Activated gamma-delta T cell (primary cell): ENCODE measurements at places on chromosomes 2 and 18.
A peak's percentile ranks its signal among the peaks of the same experiment; 100 is the strongest.

- no peak for DNase-seq
These were observed 323.2 kb upstream of the SLC39A10 start for GRCh38 chr2:195333869-195334268.

DNA sequence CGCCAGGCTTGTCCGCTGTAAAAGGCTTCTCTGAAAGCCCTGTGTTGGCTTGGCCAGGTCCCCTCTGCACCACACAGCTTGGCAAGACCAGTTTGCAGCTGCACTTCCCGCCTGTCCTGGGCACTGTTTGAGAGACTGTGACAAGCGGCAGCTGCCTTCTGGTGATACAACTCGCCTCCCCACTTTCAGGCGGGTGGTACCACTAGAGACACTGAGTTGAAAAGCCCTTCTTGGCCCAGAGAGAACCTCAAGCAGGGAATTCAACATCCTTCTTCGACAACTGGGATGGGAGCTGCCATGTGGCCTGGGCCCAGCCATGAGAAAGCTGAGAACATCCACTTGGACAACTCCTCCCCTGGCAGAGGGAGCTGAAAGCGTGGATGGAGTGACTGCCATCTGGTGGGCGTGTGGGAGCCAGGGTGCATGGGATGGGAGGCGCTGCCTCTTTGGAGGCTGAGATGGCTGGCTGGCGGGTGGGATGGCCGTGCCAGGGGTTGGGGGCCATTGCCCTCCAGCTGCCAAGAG lies 125.5 kb upstream of the REV1 start:
- no peak for DNase-seq

GRCh38 chr2:43005245-43005974 lies 213.0 kb upstream of the HAAO start:
- DNase-seq, result no peak

DNA sequence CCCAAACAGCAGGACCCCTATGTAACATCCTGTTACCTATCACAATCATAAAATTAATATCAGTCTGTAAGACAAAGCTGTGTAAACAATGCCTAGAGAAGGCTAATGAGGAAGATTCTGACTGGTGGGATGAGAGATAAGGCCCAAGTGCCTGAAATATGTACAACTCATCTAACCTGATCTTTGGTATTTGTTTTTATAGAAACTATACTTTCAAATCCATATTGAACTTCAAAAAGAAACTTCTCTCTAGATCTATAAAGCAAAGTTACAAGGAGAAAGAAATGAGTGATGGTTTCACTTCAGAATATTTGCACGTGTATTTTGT lies 36.1 kb upstream of the ITGA4 start:
- no peak for DNase-seq

DNA sequence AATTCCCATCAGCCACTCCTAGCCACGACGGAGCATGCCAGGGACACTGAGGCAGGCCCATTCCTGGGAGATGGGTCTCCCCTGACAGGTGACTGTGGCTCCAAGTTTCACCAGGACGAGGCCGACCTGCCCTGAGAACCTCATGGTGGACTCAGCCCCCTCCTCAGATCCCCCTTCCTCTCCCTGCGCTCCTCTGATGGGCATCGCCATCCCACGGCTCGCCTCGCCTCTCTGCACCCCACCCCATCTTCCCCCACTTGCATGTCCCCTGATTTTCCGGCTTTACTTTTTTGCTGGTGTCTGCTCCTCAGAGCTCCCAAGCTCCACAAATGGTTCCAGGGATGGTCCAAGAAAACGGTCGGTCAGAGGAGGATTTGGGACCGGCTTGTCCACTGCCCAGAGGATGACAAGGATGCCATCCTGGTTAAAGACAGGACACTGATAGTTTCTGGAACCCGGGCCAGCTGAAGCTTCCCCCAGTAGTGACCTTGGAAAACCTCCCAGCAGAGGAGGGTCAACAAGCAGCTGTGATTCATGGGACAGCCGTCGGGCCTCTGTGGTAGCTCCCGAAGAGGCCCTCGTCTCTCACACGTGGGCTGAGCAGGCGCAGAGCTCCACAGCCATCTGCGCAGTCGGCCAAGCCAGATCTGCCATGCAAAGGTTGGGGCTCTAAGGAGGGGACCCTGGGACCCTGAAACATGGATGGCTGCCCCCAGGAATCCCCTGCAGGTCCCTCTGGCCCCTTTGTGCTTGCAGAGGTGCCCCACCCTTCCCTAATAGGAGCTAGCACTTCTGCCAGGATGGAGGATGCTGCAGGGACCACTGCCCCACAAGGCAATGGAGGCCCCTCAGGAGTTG lies 87.8 kb upstream of the SLC66A3 start:
- no peak for DNase-seq

DNA sequence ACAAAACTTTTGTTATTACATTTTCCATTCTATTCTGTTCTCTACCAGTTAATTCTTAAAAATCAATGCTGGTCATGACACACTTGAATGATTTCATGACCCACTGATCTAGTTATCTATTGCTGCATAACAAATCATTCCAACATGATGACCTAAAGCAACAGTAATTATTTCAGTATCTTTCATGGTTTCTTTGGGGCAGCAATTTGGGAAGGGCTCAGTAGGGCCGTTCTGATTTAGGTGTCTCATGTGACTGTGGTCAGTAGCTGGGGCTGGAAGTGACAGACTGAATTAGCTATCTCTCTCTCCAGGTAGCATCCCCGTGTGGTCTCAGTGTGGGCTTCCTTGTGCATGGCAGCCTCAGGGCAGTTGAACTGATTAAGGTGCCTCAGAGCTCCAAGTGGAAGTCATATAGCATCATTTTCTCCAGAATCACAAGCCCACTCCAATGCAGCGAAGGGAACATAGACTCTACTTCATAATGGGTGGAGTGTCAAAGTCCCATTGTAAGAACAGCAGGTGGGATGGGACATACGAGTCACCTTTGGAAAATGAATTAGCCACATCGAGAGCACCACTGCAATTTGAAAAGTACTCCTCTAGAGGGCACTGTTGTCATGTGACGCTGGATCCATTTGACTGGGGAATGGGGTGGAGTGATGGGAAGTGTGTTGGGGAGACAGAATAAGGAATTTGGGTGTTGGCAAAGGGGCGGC lies 39.1 kb upstream of the FAM136A start:
- DNase-seq, result no peak

DNA sequence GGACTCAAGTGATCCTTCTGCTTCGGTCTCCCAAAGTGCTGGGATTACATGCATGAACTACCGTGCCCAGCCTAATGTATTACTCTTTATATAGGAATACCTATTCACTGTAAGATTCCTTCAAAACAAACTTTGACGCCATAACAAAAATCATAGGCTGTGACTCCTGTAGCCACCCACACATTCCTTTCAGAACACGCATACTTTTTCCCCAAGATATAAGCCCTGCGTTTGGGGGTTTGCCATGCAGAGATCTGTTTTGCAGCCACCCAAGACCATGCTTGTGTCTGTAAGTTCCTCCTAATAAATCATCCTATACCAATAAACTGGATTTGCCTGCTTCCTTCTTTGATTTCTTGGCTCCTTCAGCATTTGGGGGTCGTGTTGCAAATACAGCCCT lies 46.0 kb upstream of the STON1 start:
- no peak for DNase-seq

DNA sequence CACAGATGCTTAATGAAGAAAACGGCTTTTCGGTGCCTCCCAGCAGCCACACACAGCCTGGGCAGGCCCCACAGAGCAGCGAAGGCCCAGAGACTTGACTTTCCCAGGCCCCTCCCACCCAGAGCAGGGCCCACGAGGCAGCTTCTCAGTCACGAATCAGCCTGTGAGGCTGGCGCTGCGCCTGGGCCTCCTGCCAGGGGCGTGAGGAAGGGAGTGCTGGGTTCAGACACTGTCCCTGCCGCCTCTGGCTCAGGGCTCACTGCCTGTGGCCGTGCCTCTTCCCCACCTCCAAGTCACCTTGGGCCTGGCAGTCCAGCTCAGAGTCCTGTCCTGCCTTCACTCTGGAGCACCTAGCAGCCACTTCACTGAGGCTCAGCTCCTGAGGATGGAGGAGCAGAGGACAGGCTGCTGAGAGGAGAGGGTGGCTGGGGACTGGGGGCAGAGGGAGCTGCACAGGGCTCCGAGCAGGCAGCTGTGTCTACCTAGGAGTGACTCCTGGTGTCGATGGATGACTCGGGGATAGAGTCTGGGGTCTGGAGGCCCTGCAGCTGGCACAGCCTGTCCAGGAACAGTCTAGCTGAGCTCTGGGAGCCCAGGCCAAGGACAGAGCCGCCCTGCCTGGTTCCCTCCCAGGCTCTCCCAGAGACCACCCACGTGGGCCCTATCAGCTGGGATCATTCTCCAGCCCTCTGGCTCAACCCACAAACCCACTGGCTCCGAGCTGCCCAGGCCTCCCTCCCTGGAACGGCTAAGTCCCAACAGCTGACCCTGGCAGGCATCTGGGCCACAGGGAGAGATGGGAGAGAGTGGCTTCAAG lies 36.4 kb upstream of the FOSL2 start:
- DNase-seq, result peak; percentile 37
